ENCODE measurements at places on chromosomes 12 and 14.

DNA sequence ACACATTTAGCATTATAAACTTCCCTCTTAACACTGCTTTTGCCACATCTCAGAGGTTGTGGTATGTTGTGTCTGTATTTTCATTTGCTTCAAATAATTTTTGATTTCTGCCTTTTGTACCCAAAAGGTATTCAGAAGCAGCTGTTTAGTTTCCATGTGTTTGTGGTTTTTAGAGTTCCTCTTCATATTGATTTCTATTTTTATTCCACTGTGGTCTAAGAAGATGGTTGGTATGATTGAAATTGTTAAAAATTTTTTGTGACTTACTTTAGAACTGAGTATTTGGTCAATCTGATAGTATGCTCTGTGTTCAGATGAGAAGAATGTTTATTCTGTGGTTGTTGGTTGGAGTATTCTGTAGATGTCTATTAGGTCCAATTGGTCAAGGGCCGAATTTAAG lies 76.4 kb downstream of the IFNG-AS1 start:
- no peak for DNase-seq

DNA sequence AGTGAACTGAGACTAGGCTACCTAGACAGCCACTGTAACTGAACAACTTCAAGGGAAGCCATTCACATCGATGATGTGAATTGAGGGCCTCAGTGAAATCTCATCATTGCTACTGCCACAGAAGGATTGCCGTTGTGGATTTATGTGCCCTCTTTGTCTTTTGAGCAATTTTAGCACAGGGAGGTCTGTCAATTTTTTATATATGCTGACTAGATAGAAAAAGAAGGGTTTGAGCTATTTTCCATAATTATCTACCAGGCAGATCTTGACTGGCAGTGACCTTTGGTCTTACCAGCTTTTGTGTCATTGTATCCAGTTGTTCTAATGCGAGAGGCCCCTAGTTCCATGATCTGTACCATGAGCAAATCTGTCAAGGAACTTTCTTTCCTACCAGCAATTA lies 179.4 kb downstream of the ERC1 start:
- no peak for DNase-seq

DNA sequence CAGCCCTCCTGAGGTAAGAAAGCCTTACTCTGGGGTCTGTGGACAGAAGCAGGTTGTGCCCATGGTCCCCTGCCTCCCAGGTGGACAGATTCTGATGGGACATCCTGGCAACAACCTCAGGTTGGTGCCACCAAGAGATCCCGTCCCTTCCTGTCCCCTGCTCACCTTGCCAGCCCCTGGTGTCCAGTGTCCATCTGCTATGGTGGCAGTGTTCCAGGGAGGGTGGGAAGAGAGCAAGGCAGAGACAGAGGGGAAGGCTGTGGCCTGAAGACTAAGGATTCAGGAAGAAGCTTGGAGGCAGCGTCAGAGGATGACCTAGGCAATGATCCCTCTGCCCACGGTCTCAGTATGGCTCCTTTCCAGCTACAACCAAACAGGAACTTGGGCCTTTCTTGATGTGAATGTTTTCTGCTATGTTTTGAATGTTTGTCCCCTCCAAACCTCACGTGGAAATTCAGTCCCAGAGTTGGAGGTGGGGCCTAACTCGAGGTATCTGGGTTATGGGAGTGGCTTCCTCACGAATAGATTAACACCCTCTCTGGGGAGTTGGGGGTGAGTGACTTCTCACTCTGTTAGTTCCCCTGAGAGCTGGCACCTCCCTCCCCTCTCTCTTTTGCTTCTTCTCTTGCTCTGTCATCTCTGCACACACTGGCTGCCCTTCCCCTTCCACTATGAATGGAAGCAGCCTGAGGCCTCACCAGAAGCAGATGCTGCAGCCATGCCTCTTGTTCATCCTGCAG lies 26.9 kb downstream of the IQSEC3 start:
- no peak for DNase-seq

GRCh38 chr14:75720842-75721498 lies 59.9 kb downstream of the TTLL5 start:
- DNase-seq = no peak

GRCh38 chr12:95548539-95549391 lies 2.5 kb downstream of the USP44 start:
- peak; percentile 50 for DNase-seq

GRCh38 chr14:102768223-102769048 lies 8.8 kb upstream of the TRAF3 start:
- no peak for DNase-seq

GRCh38 chr12:133107121-133107520 lies 23.0 kb downstream of the ZNF891 start:
- no peak for DNase-seq

- no peak for DNase-seq
Measured at GRCh38 chr14:20328705-20329104, 4.4 kb downstream of the CCNB1IP1 start.

GRCh38 chr12:50733706-50734105 lies 30.2 kb upstream of the ATF1 start:
- DNase-seq = no peak

GRCh38 chr14:92325835-92326234 lies 2.9 kb downstream of the SLC24A4 start:
- no peak for DNase-seq

DNA sequence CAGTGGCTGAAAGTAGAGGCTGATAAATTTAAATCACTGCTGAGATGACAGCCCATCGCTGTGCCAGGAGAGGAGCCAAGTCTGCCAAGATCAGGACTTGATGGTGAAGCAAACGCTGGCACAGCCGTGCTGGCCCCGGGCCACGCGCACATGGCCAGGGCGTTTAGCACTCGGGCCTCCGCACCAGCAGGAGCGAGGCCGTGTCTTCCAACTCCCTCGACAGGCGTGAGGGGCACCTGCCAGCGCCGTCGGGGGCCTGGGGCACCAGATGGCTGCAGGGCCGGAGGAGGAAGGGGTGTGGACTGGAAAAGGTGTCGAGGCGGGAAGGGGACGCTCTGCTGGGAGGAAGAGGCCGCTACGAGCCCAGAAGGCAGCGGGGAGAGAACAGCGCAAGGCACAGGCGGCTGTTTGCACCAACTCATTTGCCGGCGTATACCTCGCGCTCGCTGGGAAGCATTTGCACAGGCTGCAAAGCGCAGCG lies 29.5 kb downstream of the RIMBP2 start:
- no peak for DNase-seq

DNA sequence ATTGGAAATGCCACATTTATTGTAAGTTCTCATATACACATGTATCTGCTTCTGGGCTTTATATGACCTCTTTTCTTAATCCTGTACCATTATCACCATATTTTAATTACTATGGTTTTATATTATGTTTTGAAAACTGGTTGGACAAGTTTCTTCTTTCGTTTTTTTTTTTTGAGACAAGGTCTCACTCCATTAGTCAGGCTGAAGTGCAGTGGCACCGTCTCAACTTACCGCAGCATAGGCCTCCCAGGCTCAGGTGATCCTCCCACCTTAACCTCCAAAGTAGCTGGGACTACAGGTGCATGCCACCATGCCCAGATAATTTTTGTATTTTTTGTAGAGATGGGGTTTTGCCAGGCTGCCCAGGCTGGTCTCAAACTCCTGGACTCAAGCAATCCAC lies 44.6 kb downstream of the GALNT4 start:
- DNase-seq = no peak

- peak; percentile 81 for DNase-seq
Measured at GRCh38 chr14:53151523-53152183, 1.5 kb downstream of the DDHD1 start.

DNA sequence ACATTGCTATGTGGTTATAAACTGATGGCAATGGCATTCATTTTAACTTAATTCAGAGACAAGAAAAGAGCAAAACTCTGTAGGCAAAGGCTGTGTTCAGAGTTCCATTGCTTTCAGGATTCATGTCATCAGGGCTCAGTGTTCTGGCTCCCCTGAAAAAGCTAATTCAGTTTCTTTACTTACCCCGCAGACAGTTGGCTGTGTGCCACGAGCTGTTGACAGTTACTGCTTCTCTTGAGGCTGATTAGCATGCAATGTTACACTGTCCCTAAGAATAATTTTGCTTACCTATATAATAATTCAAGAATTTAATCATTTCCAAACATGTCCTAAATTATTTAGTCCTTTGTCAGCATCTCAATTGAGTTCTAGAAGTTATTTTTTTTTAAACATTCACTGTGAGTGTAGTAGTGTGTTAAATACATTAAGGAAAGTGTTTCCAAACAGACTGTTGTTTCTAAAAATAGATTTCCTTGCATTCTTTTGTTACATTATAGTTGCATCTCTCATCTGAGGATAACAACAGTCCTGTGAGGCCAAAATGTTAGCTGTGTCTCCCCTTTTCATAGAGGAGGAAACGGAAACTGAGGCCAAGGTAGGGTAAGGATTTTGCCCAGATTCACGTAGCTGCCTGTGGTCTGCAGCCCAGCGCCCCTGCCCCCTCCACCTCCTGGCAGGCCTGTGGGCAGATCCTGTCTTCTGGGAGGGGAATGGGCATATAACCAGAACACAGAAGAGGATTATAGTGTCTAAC lies 98.6 kb downstream of the PELI2 start:
- DNase-seq = peak; percentile 85

DNA sequence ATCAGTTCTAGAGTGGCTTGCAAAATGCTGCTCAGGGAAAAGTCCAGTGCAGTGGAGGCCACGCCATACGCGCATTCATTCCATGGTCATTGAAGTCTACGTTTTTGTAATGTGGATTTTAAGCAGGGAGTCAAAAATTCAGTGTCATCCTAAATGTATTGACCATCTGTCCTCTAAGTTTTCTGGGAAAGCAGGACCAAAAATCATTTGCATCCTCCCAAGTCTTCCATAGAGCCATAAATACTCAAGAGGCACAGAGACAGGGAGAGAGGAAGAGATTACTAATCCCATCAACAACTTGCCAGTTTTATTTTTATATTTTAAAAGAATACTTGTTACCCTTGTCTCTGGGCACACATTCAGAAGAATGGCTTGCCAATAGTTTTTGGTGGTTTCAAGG lies 36.9 kb downstream of the RHOJ start:
- DNase-seq = no peak

GRCh38 chr14:106631879-106632278 lies 1105.5 kb downstream of the TMEM121 start:
- DNase-seq = no peak

- no peak for DNase-seq
Measured at GRCh38 chr12:91994208-91994797, 151.3 kb downstream of the BTG1 start.

- no peak for DNase-seq
Measured at GRCh38 chr12:27902651-27903050, 69.9 kb downstream of the PTHLH start.

- DNase-seq = no peak
Measured at GRCh38 chr12:59645242-59645641, 49.4 kb downstream of the SLC16A7 start.

DNA sequence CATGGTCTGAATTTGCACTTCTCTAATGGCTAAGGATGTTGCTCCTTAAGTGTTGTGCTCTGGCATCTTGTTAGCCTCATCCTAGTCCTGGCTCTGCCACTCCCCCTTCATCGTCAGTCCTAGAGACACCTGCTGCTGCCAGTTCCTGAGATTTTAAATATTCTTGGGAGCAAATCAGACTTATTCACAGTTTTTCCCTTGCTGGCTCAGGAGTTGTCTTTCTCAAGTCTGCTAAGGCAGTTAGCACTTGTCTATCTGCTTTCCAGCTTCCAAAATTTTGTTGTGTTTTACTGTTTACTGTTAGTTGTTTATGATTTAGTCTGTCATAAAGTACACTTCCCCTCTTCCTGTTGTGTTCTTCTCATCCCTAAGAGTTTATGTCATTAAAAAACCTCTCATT lies 201.0 kb downstream of the KIF26A start:
- DNase-seq = no peak

DNA sequence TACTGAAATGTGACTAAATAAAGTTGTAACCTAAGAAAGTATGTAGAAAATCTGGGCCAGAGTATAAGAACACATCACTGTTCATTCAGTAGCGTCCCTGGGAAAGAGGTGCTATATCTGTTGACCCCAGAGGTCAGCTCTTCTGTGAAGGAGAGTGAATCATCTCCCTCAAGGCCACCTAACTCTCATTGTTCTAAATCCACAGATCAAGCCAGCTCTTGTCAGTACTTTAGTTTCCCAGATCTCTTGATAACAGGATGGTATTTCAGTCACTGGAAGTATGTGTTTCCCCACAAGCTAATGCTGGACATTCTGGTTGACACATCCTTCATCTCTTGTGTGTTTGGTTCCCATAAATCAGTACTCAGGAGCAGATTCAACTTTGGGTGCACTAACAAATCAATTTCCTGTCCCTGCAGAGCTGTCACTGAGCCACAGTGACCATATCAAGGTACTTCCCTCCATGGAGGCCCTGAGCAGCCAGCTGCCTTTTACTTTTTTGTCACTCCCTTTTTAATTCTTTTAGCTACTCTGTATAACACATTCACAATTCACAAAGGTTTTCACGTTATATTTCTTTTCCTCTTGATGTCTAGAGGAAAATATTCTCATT lies 7.8 kb downstream of the KRT1 start:
- DNase-seq = no peak

DNA sequence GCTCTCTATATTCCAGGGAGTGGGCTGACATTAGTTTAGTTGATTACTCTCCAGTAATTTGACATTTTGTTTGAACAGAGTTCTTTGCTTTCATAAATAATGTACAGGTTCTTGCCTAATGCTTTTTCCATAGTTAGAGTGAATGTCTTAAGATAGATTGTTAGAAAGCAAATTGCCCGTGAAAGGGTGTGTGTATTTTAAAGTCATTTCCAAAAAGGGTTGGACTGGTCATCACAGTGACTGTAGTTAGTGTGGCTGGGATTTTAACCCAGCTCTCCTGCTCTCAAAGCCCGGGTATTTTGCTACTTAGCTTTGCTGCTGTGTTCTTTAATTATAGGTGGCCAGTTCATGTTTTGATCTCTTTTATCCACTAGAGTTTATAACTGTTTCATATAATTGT lies 74.2 kb downstream of the DNAH10 start:
- DNase-seq = peak; percentile 19

DNA sequence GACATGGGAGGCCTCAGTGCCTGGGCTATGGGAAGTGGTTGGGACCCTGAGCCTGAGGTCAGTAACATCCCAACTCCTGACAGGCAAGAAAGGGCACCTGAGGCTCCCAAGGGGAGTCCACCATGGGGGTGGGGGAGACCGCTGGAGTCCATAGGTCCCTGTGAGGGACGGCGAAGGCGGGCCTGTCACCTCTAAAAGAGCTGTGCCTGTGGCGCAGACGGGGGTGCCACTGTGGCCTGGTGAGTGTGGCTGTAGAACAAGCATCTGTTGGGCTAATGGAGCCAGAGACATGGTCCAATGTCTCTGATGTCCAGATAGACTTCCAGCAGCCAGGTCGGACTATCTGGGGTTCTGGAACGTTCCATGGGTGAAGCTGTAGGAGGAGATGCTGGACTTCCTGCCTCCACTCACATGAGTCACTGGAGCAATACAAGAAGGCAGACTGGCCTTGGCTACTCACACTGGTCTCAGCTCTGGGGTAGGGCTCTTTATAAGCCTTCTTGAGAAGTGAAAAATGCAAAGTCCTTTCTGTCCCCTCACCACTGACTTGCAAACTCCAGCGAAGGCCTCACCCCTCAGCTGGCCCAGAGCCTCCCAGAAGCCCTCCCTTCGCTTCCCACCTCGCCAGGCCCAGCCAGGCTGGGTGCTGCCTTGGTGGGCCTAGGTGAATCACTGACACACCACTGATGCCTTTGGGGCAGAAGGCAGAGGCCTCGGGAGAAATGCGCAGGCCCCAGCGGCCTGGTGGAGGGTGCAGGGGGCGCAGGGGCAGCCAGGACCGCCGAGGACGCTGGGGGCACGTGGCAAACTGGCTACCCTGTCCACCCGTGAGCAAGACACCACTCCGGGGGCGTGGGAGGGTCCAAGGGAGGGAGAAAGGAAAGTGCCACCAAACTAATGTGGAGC lies 1.1 kb upstream of the TRAF3 start:
- no peak for DNase-seq

GRCh38 chr14:85853996-85854526 lies 324.1 kb downstream of the FLRT2 start:
- DNase-seq = no peak
